ENCODE measurements at places on chromosomes 3 and 15. TPM values are rescaled to one million over a fixed set of nuclear protein-coding genes. Genes with fewer than 3 reads are reported as not detected.

The PLIN1 gene
- total RNA-seq: 1.3 TPM

DNA sequence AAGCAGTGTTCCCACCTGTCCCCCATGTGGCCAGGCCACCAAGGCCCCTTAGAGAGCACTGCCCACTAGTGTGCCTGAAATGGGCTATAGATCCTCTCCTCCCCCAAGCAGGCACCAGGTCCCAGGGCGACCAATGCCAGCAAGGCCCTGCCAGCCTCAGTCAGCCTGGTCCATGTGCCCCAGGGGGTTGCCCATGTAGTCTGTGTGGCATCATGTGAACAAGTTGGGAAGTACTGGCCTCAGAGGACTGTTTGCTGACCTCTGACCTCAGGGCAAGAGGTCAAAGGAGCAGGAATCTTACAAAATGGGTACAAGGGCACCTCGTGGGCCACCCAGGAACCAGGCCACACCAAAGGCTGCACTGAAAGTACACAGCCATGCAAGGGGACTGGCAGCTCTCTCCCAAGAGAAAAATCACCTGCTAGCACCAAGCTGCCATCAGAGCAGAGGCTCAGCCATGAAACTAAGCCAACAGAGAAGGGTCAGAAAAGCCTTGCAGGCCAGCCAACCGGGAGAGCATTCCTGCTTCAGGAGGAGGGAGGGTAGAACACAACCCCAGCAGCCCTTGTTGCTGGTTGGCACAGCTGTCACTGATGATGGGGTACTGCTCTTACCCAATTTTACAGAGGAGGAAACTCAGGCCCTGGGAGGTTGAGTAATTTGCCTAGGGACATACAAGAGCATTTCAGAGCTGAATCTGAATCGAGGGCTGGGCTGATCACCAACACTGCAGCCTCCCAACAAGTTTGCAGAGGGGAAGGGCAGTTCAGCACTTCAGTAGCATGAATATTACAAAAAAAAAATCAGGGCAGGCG, 5.2 kb upstream of the FURIN start:
- H3K27me3 ChIP-seq: no peaks in the 10 kb centered on the region
- H3K4me1 ChIP-seq: peaks cover 82% of the 10 kb centered on the region
- H3K36me3 ChIP-seq: no peaks in the 10 kb centered on the region
- H3K4me3 ChIP-seq: peak overlapping the region; percentile 51

GRCh38 chr15:61155741-61156700, 73.1 kb downstream of the RORA start:
- H3K4me3 ChIP-seq: no peak overlapping the region
- H3K27me3 ChIP-seq: peaks cover 46% of the 10 kb centered on the region
- no peaks in the 10 kb centered on the region for H3K4me1 ChIP-seq
- no peaks in the 10 kb centered on the region for H3K36me3 ChIP-seq
- no peak for DNase-seq
- no peak overlapping the region for H3K27ac ChIP-seq

DNA sequence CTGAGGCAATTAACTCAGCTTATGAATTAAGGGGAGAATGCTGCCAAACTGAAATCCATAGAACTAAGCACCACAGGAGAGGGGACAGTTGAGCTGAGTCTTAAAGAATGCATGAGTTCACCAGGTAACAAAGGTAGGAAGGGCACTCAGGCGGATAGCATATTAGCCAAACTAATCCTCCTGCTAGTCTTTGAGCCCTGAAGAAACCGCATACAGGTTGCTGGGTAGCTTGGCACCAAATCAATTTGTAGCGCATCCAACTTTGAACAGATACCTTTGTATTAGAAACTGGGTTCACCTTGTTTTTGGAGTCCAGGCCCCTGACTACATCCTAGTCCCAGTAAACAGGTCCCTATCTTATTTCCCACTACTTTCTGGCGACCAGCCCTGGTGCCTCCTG, 93.7 kb downstream of the FRMD4B start:
- H3K27me3 ChIP-seq: peaks cover 12% of the 10 kb centered on the region
- H3K4me3 ChIP-seq: no peak overlapping the region
- H3K27ac ChIP-seq: no peak overlapping the region

The STRA6 gene
- 0.43 TPM for total RNA-seq

DNA sequence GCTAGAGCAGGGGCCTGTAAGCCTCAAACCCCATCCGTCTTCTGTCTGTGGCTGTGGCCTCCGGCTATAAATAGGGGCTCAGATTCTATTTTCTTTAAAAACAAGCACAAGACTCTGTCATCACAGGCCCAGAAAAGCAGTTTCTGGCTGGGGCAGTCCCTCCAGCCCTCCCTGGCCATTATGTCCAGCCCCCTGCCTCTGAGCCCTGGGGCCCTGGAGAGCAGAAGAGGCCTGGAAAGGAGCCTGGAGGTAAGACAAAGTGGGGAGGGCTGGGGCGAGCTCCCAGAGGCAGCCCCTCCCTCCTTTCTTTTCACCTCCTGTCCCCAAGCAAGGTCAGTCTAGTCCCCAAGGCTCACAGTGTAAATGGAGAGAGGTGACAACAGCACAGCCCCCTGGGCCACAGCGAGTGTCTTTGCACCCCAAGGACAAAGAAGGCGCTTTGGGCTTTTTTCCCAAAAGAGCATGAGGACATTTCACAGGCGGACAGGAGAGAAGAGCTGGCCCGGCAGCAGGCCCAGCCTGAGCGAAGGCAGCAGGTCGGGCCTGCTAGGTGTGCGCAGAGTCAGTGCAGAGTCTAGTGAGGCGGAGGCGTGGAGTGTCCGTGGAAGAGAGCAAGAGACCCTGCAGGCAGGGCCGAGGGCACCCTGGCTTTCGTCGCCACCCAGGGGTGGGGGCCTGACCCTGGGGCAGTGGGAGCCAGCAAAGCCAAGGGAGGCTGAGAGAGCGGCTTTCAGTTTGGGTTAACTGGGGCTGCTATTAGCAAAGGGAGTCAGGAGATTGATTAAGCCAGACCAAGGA, 188.3 kb downstream of the TBC1D2B start:
- no peak overlapping the region for H3K4me3 ChIP-seq
- H3K27ac ChIP-seq: no peak overlapping the region
- H3K27me3 ChIP-seq: no peaks in the 10 kb centered on the region
- H3K36me3 ChIP-seq: no peaks in the 10 kb centered on the region
- DNase-seq: no peak
- H3K4me1 ChIP-seq: no peaks in the 10 kb centered on the region

- peak overlapping the region; percentile 77 for H3K27ac ChIP-seq
- no peak for DNase-seq
- H3K27me3 ChIP-seq: no peaks in the 10 kb centered on the region
- peaks cover 11% of the 10 kb centered on the region for H3K4me1 ChIP-seq
Observed at GRCh38 chr15:42171795-42172194, 15.4 kb upstream of the PLA2G4F start.

- DNase-seq: no peak
- no peaks in the 10 kb centered on the region for H3K27me3 ChIP-seq
- no peaks in the 10 kb centered on the region for H3K4me1 ChIP-seq
- H3K36me3 ChIP-seq: peaks cover 3% of the 10 kb centered on the region
- no peak overlapping the region for H3K4me3 ChIP-seq
Observed at GRCh38 chr3:118682921-118683320, 351.7 kb downstream of the IGSF11 start.

The CYP1A1 gene
- total RNA-seq: 3.4 TPM

DNA sequence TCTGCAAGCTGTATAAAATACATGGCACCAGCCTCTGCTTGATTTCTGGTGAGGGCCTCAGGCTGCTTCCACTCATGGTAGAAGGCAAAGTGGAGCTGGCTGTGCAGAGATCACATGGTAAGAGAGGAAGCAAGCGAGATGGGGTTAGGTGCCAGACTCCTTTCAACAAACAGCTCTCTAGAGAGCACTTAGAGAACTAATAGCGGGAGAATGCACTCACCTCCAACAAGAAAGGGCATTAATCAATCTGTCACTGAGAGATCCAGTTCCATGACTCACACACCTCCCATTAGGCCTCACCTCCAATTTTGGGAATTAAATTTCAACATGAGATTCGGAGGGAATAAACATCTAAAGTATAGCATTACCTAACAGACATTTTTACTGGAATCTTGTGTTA, 644.1 kb upstream of the ARRDC4 start:
- no peak for DNase-seq
- no peaks in the 10 kb centered on the region for H3K36me3 ChIP-seq
- H3K27ac ChIP-seq: no peak overlapping the region
- no peak overlapping the region for H3K4me3 ChIP-seq

- no peak overlapping the region for H3K4me3 ChIP-seq
- peaks cover 67% of the 10 kb centered on the region for H3K27me3 ChIP-seq
- no peaks in the 10 kb centered on the region for H3K36me3 ChIP-seq
- DNase-seq: no peak
- peaks cover 4% of the 10 kb centered on the region for H3K4me1 ChIP-seq
Observed at GRCh38 chr3:134287512-134287911, 36.9 kb upstream of the RYK start.

GRCh38 chr3:179687967-179688535, 35.2 kb downstream of the USP13 start:
- H3K27me3 ChIP-seq: no peaks in the 10 kb centered on the region
- DNase-seq: peak; percentile 3
- H3K36me3 ChIP-seq: peaks cover 2% of the 10 kb centered on the region
- no peaks in the 10 kb centered on the region for H3K4me1 ChIP-seq
- no peak overlapping the region for H3K4me3 ChIP-seq

The SCAMP5 gene
- total RNA-seq: 0.31 TPM

GRCh38 chr15:39195961-39196486, 384.9 kb upstream of the THBS1 start:
- no peak overlapping the region for H3K4me3 ChIP-seq
- no peaks in the 10 kb centered on the region for H3K27me3 ChIP-seq
- DNase-seq: no peak
- H3K27ac ChIP-seq: no peak overlapping the region
- no peaks in the 10 kb centered on the region for H3K36me3 ChIP-seq

DNA sequence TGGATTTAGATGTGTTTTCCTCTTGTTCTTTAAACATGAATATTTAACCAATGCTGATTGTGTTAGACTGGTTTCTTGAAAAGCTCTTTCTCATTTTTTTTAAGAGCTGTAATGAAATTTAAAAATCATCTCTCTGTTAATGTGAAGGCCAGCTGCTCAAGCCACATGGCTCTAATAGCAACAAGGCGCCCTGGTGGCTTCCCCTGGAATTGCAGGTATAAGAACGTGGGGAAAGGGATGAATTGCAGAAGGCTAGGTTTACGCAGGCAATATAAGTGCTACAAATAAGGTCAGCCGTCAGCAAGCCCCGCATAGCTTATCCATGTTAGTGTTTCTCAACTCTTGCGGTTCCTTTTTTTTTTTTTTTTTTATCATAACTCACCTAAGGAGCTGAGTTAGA, 108.5 kb downstream of the SAMMSON start:
- peaks cover 19% of the 10 kb centered on the region for H3K27me3 ChIP-seq
- H3K4me3 ChIP-seq: no peak overlapping the region
- no peak overlapping the region for H3K27ac ChIP-seq
- no peaks in the 10 kb centered on the region for H3K36me3 ChIP-seq
- peak; percentile 4 for DNase-seq

The SELENOK gene
- total RNA-seq: 60.3 TPM

- H3K4me3 ChIP-seq: no peak overlapping the region
- H3K36me3 ChIP-seq: peaks cover 8% of the 10 kb centered on the region
- no peak for DNase-seq
- peaks cover 9% of the 10 kb centered on the region for H3K4me1 ChIP-seq
- H3K27ac ChIP-seq: no peak overlapping the region
- no peaks in the 10 kb centered on the region for H3K27me3 ChIP-seq
Observed at GRCh38 chr15:101620671-101621070, 31.5 kb downstream of the TM2D3 start.

DNA sequence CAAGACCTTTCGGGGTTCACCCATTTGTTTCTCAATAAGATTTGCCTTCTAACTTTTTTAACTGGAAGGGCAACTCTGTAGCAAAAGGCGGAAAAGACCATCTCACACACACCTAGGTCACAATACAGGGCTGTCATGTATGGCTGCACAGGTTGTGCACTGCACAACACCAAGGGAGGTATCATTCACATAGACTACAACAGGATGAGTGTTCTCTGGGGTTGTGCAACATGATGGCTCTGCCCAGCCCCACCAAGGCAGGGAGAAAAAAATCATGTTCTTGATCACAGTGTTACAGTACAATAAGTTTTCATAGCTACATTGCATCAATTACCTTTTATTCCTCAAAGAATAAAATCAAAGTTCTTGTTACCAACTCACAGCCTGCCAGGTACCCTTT, 52.8 kb downstream of the ANXA2 start:
- no peak for DNase-seq
- H3K36me3 ChIP-seq: no peaks in the 10 kb centered on the region
- no peaks in the 10 kb centered on the region for H3K27me3 ChIP-seq

The PPP1R14D gene
- not detected for total RNA-seq

Data from activated T-cell treated with anti-CD3 and anti-CD28 coated beads, Interleukin-2, amount 50 U/mL, for 72 hours (primary cell).